HT-29 (cell line): ENCODE measurements at places on chromosomes 3 and 15.
A peak's percentile ranks its signal among the peaks of the same experiment; 100 is the strongest.

GRCh38 chr15:87829332-87830050 is 427.0 kb downstream of the NTRK3 start:
- no peak for DNase-seq

DNA sequence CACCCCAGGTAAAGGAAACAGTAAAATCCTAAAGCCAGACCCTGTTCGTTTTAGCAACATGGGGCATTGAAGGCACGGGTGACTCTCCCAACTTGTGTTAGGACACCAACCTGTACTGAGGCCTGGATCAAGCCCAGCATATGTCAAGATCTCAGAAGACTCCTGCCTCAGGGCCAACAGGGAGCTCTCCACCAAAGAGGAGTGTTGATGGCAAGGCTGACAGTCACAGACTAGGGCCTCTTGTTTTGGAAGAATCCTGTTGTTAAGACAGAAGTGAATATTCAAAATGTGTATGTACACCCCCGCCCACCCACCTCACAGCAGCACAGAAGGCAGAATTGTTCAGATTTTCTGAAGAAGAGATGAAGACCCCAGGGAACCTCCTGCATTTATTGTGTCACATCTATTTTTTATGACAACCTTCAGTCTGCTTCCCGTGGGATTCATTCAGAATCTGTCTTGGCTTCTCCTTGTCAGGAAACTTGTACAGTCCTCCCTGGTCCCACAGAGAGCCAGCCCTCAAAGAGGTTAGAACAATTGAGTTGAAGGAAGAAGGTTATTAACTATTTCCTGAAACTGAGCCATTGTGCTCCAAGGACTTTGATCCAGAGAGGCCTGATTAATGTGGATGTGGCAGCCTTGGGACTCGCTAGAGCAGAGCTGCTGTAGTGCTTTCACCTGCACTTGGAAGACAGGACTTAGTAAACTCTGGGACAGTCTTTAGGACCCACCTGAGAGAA is 61.7 kb upstream of the PLXNA1 start:
- peak; percentile 81 for DNase-seq

GRCh38 chr3:128006061-128007032 is 45.9 kb upstream of the SEC61A1 start:
- DNase-seq, result no peak

DNA sequence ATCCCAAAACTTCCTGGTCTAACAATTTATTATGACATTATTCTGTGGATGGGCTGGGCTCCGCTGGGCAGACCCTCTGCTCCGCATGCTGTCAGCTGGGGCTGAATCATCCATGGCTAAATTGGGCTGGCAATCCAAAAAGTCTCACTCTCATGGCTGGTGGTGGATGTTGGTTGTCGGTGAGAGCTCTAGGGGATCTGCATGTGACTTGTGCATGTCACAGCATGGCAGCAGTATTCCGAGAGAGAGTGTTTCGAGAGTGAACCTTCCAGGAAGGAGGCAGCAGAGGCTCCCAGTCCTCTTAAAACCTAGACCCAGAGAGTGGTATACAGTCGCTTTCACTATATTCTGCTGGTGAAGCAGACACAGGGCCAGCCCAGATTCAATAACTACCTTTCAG is 9.9 kb downstream of the RARB start:
- no peak for DNase-seq

GRCh38 chr3:14471690-14472089 is 68.5 kb downstream of the GRIP2 start:
- DNase-seq, result no peak

- no peak for DNase-seq
These were observed 28.4 kb upstream of the CHST2 start for GRCh38 chr3:143090976-143091837.

- DNase-seq, result no peak
These were observed 31.9 kb downstream of the THRB start for GRCh38 chr3:24462737-24463136.

DNA sequence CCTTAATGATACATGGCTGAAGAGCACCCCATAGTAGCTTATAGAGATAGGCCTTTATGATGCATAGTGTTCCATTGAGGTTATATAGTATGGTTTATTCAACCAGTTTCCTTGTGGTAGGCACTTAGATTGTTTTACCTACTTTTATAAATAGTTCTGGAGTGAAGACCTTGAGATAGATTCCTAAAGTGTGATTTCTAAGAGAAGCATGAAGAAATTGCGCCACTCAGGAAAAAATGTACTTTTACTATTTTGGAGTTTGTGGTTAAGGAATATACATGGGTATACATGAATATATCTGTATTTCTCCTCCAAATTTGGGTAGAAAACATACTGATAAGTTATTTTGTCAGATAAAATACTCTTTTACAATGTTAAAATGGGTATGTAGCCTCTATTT is 70.5 kb downstream of the CHD2 start:
- DNase-seq, result no peak

DNA sequence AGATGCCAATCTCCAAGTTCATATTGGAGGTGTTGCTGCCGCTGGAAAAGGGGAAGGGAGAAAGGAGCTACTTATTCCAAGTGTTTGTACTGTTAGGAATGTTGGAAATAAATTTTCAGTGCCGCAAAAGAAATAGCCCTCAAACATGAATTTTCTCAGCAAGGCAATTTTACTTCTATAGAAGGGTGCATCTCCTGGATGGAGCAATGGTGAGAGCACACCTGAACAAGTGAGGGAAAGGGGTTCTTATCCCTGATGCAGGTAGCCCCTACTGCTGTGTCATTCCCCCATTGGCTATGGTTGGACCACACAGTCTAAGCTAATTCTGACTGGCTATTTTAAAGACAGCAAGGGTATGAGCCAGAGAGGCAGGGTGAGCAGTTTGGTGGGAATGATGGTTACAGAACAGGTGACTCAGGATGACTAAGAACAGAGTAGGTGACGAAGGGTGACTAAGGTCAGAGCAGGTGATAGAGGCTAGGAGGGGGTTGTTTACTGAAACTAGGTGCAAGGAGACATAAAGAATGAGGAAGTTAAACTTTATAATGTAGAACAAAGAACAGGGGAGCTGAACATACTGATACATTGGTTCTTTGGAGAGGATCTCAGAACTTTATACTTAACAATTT is 503.5 kb downstream of the EDEM1 start:
- DNase-seq, result no peak

DNA sequence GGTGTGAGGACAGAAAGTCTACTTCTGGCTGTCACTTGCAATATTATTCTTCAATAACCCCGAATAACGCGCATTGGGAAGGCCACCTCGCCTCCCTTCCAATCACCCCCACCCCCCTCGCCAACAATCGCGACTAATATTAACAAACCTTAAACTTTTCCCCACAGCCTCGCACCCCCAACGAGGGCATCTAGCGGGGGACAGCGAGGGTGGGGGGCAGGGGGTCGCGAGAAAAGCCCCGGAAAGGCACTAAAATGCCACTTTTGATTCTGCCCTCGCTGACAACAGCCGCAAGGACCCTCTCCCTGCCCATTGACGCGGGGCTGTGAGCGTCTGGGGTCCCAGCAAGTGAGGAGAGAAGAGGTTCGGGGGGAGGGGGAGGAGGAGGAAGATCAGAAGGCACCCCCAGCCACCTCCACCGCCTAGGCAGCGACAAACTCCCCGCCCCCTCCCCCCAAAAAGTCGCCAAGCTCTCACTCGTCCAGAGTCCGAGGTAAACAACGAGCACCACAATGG is 868 bp downstream of the SATB1 start:
- DNase-seq, result no peak

DNA sequence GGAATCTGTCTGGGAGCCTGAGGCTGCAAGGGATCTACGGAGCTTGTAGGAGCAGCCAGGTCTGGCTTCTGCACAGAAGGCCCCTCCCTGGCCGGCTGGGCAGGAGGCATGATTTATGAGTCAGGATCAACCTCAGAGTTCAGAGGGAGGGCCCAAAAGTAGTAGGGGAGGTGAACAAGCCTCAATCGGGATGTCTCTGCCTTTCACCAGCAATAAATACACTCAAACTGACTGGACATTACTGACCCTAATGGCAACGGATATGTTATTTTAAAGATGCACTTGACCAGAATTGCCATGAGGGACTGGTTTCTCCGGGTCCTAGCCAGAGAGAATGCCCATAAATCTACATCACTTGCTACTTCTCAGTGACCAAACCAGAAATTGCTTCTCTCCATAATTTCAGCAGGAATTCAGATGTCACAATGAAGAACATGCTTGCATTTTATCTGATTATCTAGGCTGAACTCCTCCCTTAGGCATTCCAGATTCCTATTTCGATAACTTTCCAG is 109.6 kb upstream of the LMOD3 start:
- DNase-seq, result peak; percentile 86

DNA sequence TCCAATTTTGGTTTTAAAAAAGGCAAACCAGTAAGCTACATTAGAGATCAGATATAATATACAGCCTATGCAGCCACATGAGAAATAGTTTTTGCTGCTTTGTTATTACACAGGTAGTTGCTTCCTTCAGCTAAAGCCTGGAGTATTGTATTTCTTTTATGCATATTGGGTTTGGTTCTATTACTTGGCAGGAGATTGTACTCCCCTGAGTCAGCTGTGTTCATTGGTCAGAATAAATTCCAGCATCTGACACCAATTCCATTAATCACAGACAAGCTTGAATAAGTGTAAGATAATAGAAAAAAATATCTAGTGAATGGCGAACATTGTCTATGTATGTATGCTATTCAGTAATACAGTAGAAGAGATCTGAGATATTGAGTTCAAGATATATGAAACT is 26.1 kb upstream of the ZCWPW2 start:
- no peak for DNase-seq

DNA sequence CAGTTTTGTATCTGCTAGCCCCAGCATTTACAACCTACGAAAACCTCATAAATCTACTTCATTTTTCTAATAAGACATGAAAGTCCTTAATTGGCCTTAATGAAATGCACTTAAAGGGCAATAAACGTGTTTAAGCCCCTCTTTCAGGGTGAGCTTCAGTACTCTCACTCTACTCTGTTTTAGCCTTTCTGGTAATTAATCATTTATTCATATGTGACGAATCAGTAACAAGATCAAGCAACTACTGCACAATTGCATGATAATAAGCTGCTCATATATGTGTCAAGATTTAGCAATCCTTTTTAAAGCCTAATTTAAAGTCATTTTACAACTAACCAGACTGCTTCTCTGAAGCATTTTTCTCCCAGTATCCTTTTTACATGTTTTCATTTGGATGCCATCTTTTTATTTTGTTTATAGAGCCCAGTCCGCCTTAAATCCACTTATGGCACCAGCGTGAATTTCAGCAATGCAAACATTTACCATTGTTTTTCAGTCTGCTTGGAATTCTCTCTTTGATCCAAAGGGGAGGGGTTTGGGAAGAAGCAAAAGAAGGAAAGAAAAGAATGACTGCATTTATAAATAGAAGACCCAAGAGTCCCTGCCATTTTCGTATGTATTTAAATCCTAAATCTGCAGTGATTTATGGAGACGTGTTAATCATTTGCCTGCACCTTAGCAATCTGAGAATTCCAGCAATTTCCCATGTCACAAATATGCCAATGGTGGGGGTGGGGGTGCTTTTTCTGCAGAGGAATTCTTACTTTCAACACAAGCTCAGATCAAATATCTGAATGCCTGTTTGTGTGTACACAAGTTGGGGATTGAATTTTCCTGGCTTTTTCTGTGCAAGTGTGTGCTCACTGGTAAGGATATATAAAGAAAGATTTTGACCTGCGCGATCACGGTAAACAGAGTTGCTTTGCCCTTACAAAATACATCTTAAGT is 230.8 kb upstream of the TBC1D5 start:
- DNase-seq, result no peak

DNA sequence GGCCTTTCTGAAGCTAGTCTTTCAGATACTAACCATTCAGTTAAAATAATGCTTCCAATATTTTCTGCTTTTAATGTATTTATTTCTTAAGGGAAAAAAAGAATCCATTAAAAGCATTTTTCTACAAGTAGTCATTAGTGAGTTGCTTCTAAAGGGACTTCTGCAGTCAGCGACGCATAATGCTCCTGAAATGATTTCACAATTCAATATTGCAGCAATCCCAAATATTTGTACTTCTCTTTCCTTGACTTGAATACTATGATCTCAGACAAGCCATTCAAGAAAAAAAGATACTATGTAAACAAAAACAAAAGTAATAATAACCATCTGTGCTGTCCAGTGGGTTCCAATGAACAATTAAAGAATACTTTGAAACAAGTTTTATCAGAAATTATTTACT is 681.0 kb downstream of the DIPK2A start:
- no peak for DNase-seq

- no peak for DNase-seq
These were observed 19.3 kb upstream of the GPX1 start for GRCh38 chr3:49377483-49377882.

DNA sequence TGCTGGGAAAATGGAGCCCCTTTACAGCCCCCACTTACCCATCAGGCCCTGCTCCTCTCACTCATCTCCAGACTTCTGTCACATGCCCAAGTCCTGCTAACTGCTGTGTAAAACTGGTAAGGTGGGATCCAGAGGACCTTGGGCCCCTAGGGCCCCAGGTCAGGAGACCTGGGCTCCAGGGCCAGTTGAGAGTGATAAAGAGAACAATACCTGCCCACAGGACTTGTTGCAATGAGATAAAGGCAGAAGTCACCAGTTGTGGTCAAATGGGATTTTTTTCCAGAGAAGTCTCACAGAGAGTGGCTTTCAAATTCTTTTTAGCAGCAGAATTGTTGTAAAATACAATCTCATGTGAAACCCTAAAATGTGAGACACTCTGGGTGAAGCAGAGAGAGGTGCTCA is 753 bp downstream of the FURIN start:
- no peak for DNase-seq

DNA sequence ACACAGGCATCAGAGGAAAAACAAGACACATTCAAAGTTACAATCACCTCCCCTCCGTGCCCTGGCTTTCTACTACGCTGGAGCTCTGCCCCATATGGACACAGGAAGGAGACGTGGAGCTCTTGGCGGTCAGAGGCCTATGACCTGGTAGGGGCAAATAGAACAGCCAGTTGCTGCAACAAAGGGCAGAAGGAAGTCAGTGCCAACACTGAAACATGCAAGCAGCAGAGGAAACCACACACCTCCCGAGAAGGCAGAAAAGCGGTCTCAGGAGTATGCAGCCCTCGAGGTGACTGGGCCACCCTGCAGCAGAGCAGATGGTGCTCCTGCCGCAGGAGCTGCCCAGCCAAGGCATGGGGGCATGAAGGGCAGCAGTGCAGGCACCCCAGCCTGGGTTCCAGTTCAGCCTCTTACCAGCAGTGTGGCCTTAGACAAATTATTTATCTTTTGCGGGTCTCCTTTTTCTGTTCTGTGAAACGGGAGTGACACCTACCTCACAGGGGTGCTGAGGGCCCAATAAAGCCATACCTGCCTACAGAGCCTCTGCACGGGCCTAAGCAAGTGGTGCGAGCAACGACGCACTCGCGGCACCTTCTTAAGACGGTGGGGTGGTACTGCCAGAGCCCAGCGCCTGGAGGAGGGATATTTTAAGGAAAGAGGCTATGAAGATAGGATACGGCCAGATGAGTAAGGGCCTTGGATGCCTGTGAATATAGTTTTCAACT is 8.6 kb downstream of the ZXDC start:
- no peak for DNase-seq

DNA sequence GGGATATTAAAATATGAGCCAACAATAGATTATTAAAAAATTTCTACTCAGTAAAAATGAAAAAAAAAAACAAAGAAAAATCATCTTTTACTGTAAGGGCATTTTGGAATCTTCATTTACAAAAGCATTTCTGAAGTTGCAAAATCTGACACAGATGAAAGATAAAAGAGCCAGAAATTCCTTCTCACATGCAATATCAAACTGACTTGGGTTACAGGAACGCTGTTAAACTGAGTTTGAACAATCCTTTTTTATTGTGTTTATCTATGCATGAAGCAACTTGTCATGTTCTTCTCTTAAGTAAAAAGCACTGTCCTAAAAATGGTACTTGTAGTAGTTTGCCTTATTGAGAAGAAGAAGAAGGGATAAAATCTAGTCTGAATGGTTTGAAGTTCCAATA is 468.5 kb upstream of the KCNMB2 start:
- DNase-seq, result no peak

- no peak for DNase-seq
These were observed 77.3 kb downstream of the CHRNA7 start for GRCh38 chr15:32107477-32108080.
